ENCODE measurements at places on chromosomes 2 and 18.

GRCh38 chr2:159960414-159960813 is 102.0 kb downstream of the PLA2R1 start:
- no peaks in the 10 kb centered on the region for H3K27me3 ChIP-seq
- no peaks in the 10 kb centered on the region for H3K4me1 ChIP-seq
- DNase-seq = no peak
- no peaks in the 10 kb centered on the region for H3K36me3 ChIP-seq

- H3K4me3 ChIP-seq = no peak overlapping the region
- H3K4me1 ChIP-seq = no peaks in the 10 kb centered on the region
- no peak for DNase-seq
- H3K36me3 ChIP-seq = no peaks in the 10 kb centered on the region
Measured at GRCh38 chr2:181876614-181877063, 14.9 kb upstream of the ITPRID2 start.

DNA sequence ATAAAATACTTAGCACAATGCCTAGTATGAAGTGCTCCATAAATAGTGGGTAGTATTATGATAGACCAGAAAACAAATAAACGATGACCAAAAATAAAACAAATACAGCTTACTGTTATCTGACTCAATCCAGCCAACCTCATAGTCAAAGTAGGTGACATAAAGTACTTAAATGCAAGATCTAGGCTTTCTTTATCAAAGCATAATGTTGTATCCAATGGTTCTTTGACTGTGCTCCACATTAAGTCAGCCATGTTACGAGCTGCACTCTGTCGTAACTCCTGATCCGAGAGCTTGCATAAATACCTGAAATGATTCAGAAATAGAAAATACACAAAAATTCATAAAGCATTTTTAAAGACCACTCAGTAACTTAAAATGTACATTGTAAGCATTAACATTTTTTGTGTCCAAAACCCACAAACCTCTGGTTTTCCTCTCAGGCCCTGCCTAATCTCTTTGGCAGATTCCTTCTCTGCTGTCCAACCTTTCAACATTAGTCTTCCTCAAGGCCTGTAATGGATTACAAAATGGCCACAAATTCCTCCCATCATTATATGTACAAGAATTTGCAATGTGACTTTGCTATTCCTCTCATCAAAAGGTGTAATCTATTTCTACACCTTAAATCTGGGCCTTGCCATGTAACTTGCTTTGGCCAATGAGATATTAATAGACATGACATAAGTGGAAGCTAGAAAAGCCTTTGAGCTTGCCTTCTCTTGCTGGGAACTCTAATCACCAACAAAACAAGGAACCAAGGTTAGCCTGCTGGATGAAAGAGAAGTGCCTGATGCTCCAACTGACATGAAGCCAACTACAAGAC is 90.6 kb downstream of the USP34 start:
- no peak overlapping the region for H3K27ac ChIP-seq
- H3K27me3 ChIP-seq = no peaks in the 10 kb centered on the region
- no peaks in the 10 kb centered on the region for H3K4me1 ChIP-seq
- no peak overlapping the region for H3K4me3 ChIP-seq
- peaks cover 28% of the 10 kb centered on the region for H3K36me3 ChIP-seq
- no peak for DNase-seq

DNA sequence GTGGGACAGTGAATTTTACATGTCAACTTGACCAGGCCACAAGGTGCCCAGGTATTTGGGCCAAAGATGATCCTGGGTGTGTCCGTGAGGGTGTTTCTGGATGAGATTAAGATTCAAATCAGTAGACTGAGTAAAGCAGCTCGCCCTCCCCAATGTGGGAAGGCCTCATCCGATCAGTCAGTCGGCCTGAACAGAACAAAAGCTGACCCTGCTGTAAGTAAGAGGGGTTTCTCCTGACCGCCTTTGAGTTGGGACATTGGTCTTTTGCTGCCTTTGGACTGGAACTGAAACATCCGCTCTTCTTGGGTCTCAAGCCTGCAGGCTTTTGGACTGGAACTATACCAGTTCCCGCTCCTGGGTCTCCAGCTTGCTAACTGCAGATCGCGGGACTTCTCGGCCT is 233.3 kb downstream of the KLHL29 start:
- no peak overlapping the region for H3K4me3 ChIP-seq
- no peaks in the 10 kb centered on the region for H3K4me1 ChIP-seq

- H3K27ac ChIP-seq = no peak overlapping the region
- H3K27me3 ChIP-seq = no peaks in the 10 kb centered on the region
- DNase-seq = no peak
- no peaks in the 10 kb centered on the region for H3K4me1 ChIP-seq
- H3K4me3 ChIP-seq = no peak overlapping the region
- H3K36me3 ChIP-seq = no peaks in the 10 kb centered on the region
Measured at GRCh38 chr2:143150287-143150686, 21.1 kb downstream of the ARHGAP15 start.

DNA sequence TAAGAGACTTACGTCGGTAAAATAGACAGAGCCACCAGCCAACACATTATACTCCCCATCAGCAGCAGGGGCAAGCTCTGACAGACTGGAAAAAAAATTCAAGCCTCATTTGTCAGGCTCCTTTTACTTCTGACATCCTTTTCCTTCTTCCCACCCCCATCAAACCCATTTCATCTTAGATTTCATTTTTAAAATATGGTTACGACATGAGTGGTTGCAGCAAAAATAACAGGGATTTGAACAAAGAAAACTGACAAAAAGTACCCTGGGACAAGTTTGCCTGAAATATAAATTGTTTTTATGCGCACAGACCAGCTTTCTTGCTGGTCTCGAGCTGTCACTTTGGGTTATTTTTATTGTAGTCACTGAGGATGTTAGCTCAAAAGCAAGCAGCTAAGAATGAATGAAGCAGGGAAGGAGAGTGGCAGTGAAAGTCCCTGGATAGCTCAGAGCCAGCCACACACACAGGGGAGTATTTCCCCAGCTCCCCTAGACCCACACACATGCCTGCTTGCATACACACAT is 30.7 kb upstream of the LINC00305 start:
- no peaks in the 10 kb centered on the region for H3K36me3 ChIP-seq
- no peak overlapping the region for H3K4me3 ChIP-seq
- no peak for DNase-seq
- no peaks in the 10 kb centered on the region for H3K27me3 ChIP-seq
- H3K27ac ChIP-seq = no peak overlapping the region
- H3K4me1 ChIP-seq = no peaks in the 10 kb centered on the region

- DNase-seq = no peak
- no peak overlapping the region for H3K4me3 ChIP-seq
- no peak overlapping the region for H3K27ac ChIP-seq
Measured at GRCh38 chr18:52902188-52902587, 562.2 kb downstream of the DCC start.

DNA sequence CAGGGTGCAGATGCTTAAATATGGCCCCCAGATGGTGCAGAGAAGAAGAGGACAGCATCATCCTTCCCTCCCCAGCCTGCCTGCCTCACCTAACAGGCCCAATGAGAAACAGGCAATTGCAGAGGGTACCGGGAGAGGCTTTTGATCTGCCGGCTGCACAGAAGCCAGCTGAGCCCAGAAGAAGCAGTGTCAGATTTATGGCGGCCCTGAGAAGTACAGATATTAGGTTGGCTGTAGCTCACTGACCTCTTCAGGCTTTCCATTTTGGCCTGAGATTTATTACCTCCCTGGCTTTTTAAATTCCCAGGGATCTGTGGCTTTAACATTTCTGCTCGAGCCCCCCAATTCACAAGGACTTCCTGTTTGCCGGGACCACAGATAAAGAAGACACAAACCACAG is 278.7 kb downstream of the EN1 start:
- H3K36me3 ChIP-seq = no peaks in the 10 kb centered on the region
- H3K4me1 ChIP-seq = no peaks in the 10 kb centered on the region
- H3K27ac ChIP-seq = no peak overlapping the region
- H3K27me3 ChIP-seq = no peaks in the 10 kb centered on the region
- H3K4me3 ChIP-seq = no peak overlapping the region

GRCh38 chr2:86352137-86352726 is 14.8 kb upstream of the REEP1 start:
- H3K27me3 ChIP-seq = no peaks in the 10 kb centered on the region
- no peaks in the 10 kb centered on the region for H3K4me1 ChIP-seq
- DNase-seq = no peak
- H3K36me3 ChIP-seq = no peaks in the 10 kb centered on the region

GRCh38 chr2:214410918-214411554 is at the start of gene VWC2L:
TSS of gene VWC2L (plus strand) at chr2:214411054. CDS start at chr2:214414194, 3,140 bp downstream.
- no peak within 1 kb of the TSS for H3K4me3 ChIP-seq
- DNase-seq = peak; percentile 59
- H3K27me3 ChIP-seq = no peaks in the 10 kb centered on the region
- H3K4me1 ChIP-seq = no peaks in the 10 kb centered on the region

DNA sequence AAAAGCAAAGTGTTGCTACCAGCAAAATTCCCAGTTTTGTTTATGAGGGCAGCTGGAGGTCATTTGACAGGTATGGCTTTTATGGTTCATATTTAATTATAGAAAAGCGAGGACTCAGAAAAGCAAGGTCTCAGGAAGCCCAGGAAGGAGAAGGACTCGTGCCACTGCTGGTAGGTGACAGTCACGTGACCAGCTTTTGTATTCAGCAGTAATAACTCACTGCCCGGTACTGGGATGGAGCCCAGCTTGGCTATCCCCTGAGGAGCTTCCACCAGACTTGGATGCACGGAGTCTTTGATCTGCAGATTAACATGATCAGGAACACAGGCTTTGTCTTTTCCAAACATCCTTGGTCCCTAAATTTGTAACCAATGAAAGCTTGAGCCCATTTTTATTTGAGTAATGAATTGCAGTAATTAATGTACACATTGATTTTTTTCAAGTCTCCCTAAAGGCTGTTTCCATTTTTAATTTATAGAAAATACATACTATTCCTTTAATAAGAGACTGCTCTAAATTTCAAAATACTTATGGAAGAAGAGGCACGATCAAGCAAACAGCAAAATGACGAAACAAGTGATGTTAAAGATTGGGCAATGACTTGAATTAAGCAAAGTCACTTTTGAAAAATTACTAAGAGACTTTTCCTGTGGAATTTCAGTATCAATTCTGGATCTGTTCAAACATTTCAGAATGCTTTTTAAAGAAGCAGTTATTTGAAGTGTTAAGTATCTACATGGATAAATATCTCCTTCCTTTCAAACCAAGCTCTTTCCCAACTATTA is 251.7 kb upstream of the HNRNPA3 start:
- no peaks in the 10 kb centered on the region for H3K36me3 ChIP-seq
- no peak overlapping the region for H3K4me3 ChIP-seq

GRCh38 chr18:68466672-68467071 is 248.2 kb downstream of the TMX3 start:
- H3K4me1 ChIP-seq = no peaks in the 10 kb centered on the region
- no peak for DNase-seq
- H3K27ac ChIP-seq = no peak overlapping the region
- H3K4me3 ChIP-seq = no peak overlapping the region
